ENCODE measurements at places on chromosomes 11 and 22.

DNA sequence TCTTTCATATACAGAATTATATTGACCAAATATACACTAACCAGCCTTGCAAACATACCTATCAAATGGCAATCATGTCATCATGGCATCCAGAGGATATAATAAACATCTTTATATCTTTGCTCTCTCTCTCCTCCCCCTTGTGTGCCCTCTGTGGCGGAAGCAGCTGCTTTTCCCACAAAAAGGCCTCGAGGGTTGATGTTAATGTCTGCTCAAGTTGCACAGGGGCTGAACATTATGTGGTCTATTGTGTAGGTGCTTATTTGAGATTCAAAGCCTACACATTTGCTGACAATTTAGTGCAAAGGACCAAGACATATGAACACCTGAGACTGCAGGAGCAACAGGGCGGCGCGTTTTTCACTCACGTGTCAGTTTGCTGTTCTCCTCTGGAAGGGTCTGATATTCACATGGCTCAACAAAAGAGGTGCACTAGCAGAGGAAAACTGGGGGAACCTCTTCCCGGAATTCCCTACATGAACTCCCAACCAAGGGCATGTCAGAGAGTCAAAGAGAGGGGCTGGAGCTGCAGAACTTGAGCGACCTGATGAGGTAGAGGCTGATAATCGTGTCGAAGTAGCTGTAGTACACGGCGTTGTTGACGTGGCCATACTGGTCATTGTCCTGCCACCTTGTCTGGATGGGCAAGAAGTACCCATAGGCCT is 138.8 kb downstream of the RCN1 start:
- DNase-seq: no peak

DNA sequence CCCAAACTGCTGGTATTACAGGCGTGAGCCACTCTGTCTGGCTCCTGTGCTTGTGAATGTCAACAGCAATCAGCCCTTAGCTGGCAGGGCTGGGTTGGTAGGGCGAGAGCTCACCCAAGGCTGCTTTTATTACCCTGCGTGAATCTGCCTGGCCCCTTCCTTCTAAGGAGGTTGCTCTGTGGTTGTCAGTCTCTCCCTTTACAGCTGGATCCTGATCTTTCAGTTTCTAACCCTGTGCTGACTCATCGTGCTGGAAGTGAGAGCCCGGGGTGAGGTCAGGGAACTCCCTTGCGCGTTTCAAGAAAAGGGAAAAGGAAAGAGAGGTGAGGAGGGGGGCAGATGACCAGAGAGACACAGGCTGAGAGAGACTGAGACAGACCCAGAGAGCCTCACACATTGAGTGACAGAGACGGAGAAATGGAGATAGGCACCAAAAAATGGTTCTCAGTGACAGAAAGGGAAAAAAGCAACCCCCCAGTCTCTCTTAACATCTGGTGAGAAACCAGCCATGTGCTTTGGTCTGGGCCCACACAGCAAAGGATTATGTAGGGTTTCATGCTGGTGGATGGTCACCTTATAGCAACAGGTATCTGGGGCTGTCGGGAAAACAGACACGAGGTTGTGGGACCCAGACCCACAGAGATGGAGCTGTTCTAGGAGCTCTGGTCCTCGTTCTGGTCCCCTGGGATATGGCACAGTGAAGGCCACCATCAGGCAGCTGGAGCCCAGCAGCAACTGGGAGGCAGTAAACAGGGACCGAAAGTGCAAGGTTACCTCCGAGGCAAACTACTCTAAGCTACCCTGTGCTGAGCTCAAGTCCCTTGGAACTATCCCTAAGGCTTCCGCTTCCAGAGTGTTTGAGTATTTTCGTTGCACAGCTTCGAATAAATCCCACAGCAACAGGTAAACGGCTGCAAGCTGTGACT is 2.5 kb downstream of the TCN2 start:
- DNase-seq: peak; percentile 36

DNA sequence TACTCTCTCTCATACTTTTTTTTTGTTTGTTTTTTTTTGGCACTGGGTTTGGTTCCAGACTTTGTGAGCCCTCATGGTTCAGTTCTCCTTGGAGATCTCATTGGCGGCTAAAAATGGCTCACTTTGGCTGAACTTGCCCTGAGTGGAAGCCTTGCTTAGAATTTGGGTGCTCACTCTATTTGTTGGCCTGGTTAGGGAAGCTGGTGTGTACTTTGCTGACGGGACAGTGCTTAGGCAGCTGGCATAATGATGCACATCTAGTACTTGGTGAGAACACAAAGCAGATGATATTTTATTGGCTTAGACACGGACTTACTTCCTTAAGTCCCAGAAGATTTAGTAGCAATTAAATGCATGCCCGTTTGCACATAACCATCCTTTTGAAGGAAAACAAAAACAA is 66.5 kb upstream of the GRAMD1B start:
- no peak for DNase-seq

DNA sequence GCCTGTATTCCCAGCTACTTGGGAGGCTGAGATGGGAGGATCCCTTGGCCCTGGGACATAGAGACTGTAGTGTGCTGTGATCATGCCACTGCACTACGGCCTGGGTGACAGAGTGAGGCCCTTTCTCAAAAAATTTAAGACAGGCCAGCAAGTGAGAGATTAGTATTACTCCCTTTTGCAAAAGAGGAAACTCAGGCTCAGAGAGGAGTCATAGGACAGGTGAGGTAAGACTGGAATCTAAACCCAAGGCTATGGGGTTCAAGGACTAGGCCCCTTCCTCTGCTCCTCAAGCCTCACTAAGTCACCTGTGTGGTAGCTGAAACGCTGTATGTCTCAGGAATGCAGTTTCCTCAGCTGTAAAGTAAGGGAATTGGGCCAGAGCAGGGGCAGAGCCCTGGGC is 1.6 kb upstream of the P2RY2 start:
- no peak for DNase-seq

- DNase-seq: no peak
Observed at GRCh38 chr11:15349413-15349812, 234.7 kb downstream of the INSC start.

DNA sequence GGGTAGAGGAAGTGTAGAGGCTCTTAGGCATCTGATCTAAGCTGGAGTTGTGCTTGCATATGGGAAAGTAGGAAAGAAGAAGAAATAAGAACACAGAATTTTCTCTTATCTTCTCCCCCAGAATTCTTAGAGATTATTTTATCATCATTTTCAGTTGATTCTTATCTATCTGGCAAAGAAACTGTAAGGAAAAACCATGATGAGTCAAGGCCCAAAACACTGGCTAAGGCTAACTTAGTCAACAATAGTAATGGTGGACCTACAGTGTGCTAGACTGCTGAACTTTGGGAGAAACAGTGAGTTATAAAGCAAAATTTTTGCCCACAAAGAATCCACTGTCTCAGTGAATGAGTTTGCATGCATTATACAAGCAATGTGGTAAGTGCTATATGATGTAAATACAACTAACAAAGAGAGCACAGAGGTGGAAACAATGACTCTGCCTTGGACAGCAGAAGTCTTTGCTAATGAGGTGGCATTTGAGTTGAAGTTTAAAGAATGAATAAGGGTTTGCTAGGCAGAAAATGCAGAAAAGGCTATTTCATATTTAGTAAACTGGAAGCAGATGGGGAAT is 344.5 kb upstream of the PLET1 start:
- DNase-seq: no peak
